Renal cortical epithelial cell (primary cell): ENCODE measurements at places on chromosomes 3 and 15. TPM values are rescaled to one million over a fixed set of nuclear protein-coding genes. Genes with fewer than 3 reads are reported as not detected.

The STRA6 gene
- total RNA-seq, result 0.45 and 0.69 TPM in 2 replicates

GRCh38 chr3:158725348-158726011, 6.8 kb downstream of the RARRES1 start:
- DNase-seq, result peak; percentile 95

DNA sequence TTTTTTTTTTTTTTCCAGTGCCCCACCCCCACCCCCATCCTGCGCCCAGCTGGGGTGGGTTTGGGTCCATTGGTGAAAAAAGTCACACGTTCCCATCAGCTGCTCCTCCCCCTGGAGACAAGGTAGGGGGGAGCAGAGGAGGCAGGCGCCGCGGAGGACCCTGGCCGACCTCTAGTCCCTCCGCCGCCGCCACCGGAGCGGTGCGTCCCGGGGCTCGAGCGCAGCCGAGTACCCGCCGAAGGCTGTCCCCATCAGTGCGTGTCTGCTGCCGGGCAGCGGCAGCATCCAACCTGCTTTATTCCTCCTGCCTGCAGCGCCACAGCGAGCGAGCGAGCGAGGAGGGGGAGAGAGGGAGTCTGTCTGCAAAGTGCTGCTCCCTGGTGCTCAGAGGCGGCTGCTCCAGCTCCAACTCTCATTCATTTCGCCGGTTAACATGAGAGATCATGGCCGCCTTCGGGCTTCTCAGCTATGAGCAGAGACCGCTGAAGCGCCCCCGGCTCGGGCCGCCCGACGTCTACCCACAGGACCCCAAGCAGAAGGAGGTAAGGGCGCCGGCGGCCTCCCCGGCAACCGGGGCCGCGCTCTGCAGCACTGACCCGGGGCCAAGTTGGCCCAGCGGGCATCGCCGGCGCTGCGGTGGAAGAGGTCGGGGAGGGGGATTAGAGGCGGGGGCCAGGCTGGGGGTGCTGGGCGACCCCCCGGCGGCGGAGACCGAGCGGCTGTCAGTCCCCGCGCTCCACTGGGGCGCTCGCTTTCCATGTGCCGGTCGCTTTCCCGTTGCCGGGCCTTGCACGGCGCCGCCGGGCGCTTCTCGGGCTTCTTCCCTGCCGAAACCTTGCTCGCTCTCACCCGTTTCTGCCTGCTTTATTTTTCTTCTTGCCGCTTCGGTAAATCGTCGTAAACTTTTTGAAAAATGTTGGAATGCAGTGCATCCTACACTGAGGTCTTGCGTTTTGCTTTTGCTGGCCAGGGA, 1.3 kb downstream of the MED12L start:
- DNase-seq, result peak; percentile 75

DNA sequence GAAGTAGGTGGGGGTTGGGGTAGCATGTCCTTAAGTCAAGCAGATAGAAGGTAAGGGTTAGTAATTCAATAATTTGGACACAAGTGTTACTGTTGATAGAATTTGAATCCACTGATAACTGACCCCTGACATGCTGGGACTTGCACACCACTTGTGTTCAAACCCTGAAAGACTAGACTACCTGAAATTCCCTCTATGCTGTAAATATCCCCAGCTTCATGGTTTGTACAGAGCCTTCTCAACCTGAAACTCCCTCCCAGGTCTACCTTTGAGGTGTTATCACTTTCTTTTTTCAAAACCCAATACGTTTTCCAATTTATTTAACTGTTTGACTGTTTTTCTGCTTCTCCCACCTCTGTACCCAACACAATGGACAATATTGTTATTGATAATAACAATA, 459.6 kb downstream of the NLGN1 start:
- no peak for DNase-seq

The RYR3 gene
- 0.35 and 2.7 TPM in 2 replicates for total RNA-seq

- DNase-seq, result no peak
Measured at GRCh38 chr3:187744169-187745151, 808 bp downstream of the BCL6 start.

- no peak for DNase-seq
Measured at GRCh38 chr3:146313031-146313745, 62.3 kb upstream of the PLSCR4 start.

- no peak for DNase-seq
Measured at GRCh38 chr15:70935631-70936030, 43.0 kb downstream of the LRRC49 start.

The RARRES1 gene
- total RNA-seq, result 7.8 and 27.5 TPM in 2 replicates

The ASB14 gene
- total RNA-seq, result 0.17 TPM in 1 of 2 replicates, not detected in the other

DNA sequence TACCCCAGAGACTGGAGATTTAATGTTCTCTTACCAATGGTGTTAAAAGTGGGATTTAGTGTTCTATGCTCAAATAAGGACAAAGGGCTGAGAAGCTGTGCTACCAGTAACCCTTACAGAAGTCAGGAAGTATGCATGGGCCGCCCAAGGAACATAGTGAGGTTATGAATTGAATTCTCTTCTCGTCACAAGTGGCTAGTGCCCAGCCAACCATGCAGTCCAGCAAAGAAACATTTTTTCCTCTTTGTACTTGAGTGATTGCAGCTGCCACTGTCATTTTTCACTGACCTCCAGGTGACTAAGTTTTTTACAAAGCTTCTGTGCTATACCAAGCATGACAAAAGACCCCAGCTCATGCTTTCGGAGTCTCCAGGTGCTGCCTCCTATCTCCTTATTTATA, 110.6 kb upstream of the DCBLD2 start:
- peak; percentile 97 for DNase-seq

The COL6A5 gene
- under 0.01 TPM in 1 of 2 replicates, not detected in the other for total RNA-seq

- peak; percentile 63 for DNase-seq
Measured at GRCh38 chr15:74723754-74724334, 1.5 kb downstream of the CYP1A1 start.

GRCh38 chr3:143084856-143085731, 34.5 kb upstream of the CHST2 start:
- peak; percentile 58 for DNase-seq

DNA sequence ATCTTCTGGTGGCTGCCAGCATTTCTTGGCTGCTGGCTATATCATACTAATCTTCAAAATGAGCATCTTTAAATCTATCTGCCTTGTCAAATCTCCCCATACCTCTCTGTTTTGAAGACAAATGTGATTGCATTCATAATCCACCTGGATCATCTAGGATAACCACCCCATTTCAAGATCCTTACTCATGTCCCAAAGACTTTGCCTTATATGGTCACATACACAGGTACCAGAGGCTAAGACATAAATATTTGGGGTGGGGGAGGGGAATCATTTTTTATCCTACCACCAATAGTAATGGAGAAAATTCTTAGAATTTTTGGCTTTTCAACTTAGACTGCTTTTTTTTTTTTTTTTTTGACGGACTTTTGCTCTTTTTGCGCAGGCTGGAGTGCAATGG, 970.8 kb downstream of the PLOD2 start:
- DNase-seq, result no peak
